ENCODE measurements at places on chromosomes 2 and 18.

DNA sequence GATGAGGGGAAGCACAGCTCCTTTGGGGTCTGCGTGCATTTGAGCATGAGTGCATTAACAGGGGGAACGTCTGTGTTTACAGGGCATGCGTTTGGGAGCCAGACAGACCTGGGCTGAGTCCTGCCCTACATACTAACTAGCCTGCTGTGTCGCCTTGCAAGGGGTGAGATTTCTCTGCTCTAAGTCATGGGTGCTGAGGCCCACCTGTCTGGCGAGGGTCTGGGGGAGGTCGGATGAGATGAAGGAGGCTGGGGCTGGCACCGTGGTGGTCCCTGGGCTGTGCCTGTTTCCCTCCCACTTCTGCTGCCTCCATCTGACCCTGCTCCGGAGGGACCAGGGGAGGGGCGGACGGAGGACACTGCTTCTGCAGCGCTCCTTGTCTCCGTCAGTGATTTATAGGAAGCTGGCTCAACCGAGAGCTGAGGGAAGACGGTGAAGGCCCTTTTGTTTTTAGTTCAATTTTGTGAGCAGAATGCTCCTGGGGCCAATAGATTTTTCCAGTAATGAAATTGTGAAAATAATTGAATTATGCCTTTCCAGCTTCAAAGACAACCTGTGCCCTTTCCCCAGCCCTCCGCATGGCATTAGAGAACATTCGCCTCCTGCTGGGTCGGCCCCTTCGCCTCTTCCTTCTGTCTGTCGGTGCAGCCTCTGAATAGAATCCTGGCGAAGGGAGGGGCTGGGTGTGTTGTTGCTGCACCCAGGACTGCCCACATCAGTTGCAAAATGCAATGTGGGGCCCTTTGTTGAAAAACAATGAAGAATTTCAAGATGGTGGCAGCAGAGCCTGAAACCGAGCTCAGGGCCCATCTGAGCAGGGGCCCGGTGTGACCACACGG, 49.7 kb downstream of the RRM2 start:
- DNase-seq: no peak

GRCh38 chr2:9291331-9291730, 84.7 kb downstream of the ASAP2 start:
- DNase-seq: no peak

- DNase-seq: no peak
These were observed 13.7 kb downstream of the CYB5A start for GRCh38 chr18:74278058-74278457.

DNA sequence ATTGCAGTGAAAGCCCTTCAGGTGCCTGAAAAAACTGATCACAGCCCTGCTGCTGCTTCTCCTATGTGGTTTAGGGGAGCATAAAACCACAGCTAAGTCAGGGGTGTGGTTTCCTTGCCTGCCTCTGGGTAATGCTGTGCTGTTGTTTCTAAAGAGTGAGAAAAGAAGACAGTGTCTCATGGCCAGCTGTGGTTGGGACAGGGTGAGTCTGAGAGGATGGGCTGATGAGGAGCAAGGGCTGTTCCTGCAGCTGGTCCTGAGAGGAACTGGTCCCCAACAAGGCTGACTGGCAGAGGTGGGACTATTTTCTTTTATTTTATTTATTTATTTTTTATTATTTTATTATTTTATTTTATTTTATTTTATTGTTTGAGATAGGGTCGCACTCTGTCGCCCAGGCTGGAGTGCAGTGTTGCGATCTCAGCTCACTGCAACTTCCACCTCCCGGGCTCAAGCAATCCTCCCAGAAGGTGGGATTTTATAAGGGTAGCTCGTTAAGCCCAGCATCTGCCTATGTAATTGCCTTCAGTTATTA, 236.7 kb downstream of the FHOD3 start:
- no peak for DNase-seq

GRCh38 chr2:128742467-128742866, 423.8 kb upstream of the HS6ST1 start:
- DNase-seq: no peak

DNA sequence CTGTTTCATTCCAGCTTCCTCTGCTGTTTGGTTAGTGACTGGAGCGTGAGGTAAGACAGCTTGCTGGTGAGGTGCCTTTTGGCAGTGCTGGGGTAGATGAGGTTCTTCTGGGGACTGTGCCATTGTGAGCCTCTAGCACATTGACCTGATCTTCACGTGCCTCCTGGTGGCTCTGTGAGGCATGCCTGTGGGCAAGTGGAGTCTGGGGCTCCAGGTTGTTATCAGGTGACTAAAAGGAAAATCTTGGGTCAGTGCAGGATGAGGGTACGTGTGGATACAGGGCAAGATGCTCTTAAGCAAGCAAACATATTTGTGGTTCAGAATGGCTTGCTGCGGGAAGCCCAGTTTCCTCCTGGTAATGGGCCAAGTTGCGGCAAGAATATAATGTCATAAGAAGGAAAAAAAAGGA, 75.4 kb downstream of the FHOD3 start:
- DNase-seq: no peak

DNA sequence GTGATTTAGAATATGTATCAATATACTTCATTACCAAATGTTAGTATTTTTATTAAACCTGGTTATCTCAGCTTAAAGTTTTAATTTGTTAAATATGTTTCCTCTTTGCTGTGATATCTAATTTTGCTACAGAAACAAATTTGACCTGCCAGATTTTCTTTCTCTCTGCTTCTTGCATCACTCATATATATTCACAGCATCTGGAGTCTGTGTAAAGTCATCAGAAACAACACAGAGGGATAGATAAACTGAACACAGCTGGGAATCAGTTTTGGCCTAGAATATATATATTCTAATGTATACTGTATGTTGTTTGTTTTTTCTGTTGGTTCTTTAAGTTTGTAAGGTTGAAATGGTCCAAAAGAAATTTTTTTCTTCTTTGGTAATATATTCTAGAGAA, 8.5 kb downstream of the PSMD14 start:
- no peak for DNase-seq

DNA sequence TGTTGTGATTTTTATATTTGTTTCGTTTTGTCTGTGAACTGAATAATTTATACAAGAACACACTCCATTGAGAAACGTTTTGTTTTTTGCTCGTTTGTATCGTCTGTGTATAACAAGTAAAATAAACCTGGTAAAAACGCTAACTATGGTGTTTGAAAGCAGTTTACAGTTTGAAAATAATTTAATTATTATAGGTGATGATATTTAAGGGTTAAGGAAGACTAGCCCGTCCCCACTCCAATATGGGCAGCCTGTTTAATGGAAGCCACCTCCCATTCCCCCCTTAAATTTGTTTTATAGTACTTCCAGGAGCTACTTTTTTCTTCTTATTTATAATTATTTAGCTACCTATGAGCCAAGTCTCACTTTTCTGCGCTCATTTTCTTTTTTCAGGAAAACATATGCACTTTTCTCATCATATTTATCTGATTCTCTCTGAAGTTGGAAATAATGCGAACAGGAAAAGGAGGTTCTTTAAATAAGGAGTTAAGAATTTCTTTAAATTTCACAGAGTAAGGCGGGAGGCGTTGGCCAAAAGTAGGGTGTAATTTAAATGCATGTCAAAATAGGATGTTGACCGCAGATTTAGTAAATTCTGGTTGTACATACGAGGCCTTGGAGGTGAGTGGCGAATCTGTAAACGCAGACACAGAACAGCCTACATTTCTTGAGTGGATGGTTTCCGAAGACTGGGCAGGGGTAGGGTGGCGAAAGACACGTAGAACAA, 9.8 kb downstream of the TBR1 start:
- no peak for DNase-seq

DNA sequence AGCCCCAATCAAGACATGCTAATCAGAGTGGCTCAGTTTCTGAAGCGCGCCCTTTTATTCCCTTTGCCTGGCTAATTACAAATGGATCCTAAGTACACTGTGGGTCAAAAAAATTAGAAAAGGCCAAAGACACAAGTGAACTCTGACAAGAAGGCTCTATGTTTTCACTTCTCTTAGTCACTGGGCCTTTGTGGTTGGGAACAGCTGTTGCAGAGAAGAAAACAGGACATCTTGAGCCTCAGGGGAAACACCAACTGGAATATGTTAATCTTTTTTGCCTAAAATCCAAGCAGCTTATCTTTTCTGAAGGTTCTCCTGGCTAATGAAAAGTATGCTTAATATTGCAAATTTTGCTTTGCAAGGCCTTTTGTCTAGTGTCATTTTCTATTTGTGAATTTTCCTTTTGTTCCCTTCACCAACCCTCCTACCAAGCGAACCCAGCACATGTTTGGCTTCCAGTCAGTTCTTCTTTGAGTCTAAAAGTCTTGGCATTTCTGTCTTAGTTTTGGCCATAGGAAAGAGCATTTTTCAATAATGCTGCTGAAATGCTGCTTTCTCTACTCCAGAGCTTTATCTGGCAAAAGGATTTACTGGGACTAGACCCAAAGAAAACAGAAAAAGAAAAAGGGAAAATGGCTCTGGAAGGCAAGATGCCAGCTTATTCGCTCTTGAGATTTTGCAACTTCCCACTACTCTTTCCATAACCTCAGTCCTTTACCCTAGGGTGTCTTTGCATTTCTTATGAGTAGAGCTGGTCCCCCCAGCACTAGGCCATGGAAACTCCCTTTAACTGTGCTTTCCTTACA, 440.2 kb upstream of the ST6GAL2 start:
- no peak for DNase-seq

DNA sequence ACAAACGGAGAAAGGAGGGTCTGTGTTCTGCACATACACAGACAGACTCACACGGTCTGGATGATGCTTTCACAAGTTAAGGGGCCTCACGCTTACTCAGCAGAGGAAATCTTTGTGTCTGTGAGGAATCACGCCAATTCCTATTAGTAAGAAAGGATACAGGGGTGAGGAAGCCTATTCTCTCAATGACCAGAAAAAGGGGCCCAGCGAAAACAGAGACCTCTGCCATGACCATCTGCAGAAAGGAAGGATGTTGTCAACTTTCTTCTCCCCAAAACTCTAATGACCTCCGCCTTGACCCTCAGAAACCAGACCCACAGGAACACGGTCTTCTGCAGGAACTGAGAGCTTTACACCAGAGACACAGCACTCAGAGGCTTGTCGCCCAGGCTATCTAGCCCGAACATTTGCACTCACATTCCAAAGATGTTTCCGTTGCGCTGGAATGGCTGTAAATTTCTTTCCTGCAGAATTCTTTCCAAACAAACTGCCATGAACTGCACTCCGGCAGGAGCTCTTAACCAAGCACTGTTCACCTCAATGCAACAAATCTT, 186.3 kb downstream of the TCF4 start:
- DNase-seq: no peak

DNA sequence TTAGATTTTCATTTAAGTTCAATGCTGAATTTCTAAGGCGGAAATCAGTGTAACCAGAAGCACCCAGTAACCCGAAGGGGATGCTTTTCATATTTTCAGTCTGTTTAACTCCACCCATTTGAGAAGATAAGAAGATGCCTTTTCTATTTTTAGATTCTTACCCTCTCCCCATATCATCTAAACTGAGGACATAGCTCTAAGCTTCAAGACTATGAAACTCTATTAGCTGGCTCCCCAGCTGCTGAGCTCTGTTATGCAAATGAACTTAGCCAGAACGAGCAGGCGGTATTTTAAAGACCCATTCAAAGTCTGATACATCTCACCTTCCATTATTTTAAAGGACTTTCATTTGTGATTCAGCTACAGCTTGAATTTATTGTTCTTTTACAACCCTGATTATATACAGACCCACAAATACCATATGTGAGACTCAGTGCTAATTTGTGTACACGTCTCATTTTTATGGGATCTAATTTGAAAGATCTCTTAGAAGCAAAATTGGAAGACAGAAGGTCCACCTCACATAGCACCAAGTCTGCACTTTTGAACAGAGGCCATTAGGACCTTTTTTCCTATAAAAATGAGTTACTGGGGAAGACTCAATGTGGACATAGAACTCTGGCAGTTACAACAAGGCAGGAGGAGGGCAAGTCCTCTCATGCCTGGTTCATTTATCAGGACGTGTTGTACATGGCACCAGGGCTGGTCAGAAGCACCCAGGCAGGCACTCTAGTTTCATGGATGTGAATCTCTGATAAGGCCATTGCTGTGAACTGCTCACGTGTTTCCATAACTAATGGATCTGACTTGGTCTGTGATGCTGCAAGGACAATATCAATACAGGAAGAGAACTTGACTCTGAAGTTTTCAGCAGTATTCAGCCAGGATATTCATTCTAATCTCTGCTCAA, 16.3 kb downstream of the CDC42EP3 start:
- DNase-seq: no peak

DNA sequence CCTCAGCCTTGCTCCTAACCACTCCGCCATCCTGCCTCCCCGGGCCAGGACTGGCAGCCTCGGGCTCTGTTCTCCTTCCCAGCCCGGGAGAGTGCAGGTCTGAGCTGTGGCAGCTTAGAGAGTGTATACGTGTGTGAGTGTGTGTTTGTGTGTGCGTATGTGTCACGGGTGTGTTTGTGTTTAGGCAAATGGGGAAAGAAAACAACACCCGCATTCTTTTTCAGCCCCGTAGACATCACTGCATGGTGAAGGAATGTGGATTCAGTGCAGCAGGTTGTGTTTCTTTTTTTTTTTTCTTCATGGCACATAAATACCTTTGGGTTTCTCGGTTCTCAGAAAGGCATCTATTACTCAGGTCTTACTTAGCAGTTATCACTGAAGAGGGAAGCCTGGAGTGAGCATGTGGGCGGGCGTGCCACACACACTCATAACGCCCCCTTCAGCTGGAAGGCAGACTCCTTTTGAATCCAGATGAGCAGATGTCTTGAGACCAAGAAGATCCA, 44.2 kb downstream of the GLI2 start:
- DNase-seq: no peak

- DNase-seq: no peak
These were observed 1201.0 kb downstream of the LRP1B start for GRCh38 chr2:140929849-140930248.

DNA sequence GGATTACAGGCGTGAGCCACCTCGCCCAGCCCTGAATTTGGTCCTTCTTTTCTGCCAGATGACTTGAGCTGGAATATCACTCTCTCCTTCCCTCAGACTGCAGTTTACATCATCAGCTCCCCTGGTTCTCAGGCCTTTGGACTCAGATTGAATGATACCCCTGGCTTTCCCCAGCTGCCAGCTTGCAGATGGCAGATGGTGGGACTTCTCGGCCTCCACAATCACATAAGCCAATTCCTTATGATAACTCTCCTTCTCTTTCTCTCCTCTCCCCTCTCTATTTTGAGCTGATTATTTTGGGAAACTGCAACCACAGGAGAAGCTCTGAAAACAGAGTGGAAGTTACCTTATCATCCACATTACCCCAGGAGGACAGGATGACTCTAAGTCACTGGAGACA, 33.4 kb upstream of the ATP8B1 start:
- no peak for DNase-seq

- DNase-seq: no peak
These were observed 25.3 kb downstream of the STK39 start for GRCh38 chr2:168222088-168222487.

DNA sequence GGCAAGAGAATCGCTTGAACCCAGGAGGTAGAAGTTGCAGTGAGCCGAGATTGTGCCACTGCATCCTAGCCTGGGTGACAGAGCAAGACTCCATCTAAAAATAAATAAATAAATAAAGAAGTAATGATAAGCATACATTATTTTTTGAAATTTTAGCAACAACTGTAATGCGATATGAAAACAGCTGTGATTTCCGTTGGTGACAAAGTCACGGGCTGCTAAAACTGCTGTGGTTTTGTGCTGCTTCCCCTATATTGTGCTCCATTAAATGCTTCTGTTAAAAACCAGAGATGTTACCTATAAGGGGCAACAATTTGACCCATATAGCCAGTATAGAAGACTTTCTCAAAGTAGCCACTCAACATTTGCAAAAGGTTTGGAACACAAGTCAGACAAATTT, 8.3 kb downstream of the TRIM54 start:
- no peak for DNase-seq

GRCh38 chr18:73549236-73549635, 598.4 kb downstream of the FBXO15 start:
- DNase-seq: no peak

GRCh38 chr2:176122683-176123410, at the start of gene HOXD9:
Gene HOXD9 (plus strand): TSS chr2:176122719. CDS start chr2:176122769, 50 bp downstream.
- DNase-seq: no peak
